ENCODE measurements at places on chromosomes 1 and 21.

GRCh38 chr21:42157606-42158310 lies 61.2 kb upstream of the ABCG1 start:
- DNase-seq = no peak

DNA sequence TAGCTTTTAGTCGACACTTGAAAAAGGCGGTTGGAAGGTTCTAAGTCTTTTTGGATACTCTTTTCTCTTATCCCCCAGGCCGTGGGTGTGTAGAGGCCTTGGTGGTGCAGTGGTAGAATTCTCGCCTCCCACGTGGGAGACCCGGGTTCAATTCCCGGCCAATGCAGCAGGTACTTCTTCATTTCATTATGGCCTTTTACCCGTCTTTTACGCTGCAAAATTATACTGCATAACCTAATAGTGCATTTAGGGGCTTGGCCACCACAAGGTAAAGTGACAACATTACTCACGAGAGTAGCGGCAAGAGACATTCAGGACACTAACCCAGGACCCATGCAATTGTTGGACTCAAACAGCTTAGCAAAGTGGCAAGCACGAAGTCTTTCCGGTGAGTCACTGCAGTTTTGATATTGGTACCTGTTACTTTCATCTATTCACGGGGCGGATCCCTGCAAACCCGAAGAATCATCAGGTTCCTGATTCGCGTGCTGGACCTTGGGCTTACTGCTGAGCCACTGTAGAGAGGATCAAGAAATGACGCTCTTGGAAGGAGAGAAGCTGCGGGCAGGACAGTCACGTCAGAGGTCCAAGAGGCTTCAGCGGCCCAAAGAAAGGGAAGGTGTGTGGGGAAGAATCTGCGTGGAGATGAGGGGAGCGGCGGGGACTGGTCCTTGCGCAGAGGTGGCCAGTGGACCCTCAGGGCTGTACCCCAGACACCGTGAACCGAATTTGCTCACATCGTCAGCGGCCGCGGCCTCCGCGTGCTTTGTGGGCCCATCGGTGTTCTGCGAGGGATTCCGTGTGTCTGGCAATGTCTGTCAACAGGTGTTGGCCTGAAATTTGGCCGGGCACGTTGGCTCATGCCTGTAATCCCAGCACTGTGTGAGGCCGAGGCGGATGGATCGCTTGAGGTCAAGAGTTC lies 12.9 kb upstream of the RNU1-4 start:
- DNase-seq = no peak

GRCh38 chr1:39652105-39652504 lies 12.7 kb upstream of the HEYL start:
- DNase-seq = no peak

DNA sequence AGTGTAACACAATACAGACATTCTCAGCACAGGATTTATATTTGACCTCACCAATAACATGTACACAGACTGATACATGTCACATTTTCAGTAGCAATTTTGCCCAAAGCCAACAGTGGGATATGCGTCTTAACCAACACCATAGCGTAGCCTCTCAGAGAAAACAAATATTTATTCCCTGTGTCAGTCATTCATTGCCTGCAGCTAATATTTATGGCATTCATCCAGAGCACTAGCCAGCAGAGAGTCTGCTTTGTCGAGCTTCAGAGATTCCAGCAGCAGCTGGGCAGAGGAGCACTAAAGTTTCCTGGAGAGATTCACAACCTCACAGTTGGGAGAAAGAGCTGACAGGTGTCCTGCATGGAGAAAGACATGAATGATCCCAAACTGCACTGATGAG lies 400.7 kb upstream of the DAB1 start:
- no peak for DNase-seq

GRCh38 chr1:202266061-202266765 lies 72.6 kb downstream of the LGR6 start:
- no peak for DNase-seq

DNA sequence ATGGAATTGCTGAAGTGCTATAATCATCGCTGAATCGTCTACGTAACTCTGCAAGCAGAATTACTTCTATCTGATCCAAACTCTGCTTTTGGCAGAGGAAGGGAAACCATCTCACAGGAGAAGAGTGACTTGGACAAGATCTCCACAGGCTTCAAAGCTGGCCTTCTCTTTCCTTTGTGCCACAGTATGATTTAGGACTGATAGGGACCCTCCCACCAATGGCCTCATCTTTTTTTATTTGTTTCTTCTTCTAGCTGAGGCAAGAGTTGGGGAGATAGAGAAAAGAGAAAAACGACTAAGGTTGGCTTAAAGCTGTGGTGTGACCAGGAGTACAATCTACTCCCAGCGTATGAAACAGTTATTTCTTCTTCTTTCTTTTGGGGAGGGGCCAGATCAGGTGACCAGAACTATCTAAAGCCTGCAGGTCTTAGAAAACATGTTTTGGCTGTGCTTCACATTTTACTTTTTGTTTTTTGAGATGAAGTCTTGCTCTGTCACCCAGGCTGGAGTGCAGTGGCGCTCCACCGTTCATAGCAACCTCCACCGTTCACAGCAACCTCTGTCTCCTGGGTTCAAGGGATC lies 35.0 kb downstream of the ZNF496 start:
- DNase-seq = no peak

DNA sequence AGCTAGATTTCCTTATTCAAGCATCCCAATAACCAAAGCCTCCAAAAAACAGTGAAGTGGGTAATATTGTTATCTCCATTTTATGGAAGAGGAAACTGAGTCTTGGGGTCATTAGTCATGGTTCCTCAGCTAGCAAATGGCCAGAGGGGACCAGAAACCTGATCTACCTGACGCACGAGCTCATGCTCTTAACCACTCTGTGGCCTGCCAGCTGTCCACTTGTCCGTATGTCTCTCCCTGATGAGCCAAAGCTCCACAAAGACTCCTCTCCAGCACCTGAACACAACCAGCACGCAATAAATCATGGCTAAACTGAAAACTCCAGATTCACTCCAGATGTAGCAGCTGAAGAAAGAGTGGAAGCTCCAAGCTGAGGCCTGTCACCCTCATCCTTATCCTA lies 5.8 kb downstream of the CAPN8 start:
- DNase-seq = no peak

DNA sequence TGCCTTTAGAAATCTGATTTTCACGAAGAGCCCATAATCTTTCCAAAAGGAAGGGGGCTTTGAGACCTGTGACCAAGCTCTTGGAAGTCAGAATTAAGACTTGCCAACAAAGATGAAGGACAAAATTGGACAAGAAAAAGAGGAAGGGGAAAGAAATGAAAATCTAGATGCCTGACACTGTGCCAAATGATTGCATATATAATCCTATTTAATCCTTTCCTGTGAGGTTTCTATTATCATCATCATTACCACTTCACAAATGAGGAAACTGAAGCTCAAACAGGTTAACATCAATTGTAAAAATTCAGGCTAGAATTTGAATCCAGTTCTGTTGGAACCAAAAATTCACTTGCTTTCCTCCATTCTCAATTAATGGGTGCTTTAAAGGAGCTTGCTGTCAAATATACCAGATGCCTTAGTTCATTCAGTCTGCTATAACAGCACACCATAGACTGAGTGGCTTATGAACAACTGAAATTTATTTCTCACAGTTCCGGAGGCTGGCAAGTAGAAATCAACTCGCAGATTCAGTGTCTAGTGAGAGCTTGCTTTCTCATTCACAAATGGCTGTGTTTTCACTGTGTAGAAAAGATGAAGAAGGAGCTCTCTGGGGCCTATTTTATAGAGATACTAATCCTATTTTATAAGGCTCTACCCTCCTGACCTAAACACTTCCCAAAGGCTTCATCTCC lies 197.5 kb upstream of the ST6GALNAC5 start:
- DNase-seq = no peak

DNA sequence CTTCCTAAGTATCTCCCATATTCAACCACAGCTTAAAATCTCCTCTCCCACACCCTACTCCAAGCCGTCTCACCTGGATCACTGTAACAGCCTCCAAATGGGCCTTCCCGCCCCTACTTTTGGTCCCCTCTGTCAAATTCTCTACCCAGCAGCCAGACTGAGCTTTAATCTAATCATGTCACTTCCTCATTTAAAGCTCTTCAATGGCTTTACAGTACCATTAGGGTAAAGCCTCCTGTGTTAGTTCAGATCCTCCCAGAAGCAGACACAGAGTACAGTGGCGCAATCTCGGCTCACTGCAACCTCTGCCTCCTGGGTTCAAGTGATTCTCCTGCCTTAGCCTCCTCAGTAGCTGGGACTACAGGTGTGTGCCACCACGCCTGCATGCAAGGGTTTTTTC lies 46.8 kb upstream of the PSEN2 start:
- no peak for DNase-seq

- no peak for DNase-seq
These were observed 1165.7 kb downstream of the BRINP3 start for GRCh38 chr1:189311915-189312314.

DNA sequence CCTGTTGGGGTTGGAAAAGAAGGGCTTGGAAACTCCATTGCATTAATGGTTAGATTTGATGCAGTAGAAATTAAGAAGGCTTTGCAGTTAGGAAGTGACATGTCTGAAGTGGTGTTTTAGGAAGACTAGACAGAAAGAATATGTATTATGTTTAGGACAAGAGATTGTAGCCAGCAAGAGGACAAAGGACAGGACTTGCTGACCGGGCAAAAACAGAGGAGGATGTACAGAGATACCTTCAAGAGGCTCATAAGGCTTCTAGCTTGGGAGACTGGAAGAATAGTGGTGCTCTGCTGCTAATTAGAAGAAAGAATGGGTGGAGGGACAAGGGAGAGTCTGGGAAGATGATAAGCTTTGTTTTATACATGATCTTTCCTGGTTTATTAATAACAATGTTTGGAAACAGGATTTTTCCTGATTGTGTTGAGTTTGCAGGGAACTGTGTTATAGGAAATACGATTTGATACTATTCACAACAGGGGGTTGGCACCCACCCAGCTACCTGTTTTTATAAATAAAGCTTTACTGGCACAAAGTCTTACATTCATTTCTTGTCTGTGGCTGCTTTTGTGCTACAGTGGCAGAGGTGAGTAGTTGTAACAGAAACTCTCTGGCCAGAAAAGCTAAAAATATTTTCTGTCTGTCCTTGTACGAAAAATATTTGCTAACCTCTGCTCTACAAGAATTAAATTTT lies 37.1 kb upstream of the TMCO2 start:
- no peak for DNase-seq

GRCh38 chr1:208691012-208691411 lies 446.8 kb upstream of the PLXNA2 start:
- no peak for DNase-seq

GRCh38 chr1:111911776-111912515 lies 77.5 kb downstream of the KCND3 start:
- DNase-seq = no peak

- DNase-seq = no peak
These were observed 64.4 kb downstream of the SLC37A1 start for GRCh38 chr21:42578034-42578433.

GRCh38 chr1:238252033-238252802 lies 361.5 kb upstream of the ZP4 start:
- DNase-seq = peak; percentile 68

GRCh38 chr1:109628540-109629321 lies 9.1 kb downstream of the AMPD2 start:
- peak; percentile 30 for DNase-seq

DNA sequence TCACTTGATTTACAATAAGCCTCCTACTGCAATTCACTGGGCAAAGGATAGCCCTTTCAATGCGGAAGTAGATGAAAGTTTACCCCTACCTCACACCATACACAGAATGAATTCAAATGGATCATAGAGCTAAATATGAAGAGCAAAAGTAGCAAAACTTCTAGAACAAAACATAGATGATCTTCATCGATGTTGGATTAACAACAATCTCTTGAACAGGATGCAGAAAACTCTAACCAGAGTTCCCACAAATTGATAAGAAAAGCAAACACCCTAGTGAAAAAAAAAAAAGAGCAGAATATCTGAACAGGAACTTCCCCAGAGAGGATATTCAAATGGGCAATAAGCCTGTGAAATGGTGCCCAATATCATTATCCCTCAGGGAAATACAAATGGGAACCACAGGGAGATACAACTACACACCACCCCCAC lies 1.9 kb upstream of the UBASH3A start:
- no peak for DNase-seq

- no peak for DNase-seq
These were observed 129.6 kb downstream of the DPYD start for GRCh38 chr1:97791251-97791650.

Measured in adrenal gland (tissue), 19 donors.